Activated naive CD4-positive, alpha-beta T cell treated with anti-CD3 and anti-CD28 coated beads, Interleukin-2, amount 50 U/mL, for 16 hours (primary cell): ENCODE measurements at places on chromosomes 2 and 18.

DNA sequence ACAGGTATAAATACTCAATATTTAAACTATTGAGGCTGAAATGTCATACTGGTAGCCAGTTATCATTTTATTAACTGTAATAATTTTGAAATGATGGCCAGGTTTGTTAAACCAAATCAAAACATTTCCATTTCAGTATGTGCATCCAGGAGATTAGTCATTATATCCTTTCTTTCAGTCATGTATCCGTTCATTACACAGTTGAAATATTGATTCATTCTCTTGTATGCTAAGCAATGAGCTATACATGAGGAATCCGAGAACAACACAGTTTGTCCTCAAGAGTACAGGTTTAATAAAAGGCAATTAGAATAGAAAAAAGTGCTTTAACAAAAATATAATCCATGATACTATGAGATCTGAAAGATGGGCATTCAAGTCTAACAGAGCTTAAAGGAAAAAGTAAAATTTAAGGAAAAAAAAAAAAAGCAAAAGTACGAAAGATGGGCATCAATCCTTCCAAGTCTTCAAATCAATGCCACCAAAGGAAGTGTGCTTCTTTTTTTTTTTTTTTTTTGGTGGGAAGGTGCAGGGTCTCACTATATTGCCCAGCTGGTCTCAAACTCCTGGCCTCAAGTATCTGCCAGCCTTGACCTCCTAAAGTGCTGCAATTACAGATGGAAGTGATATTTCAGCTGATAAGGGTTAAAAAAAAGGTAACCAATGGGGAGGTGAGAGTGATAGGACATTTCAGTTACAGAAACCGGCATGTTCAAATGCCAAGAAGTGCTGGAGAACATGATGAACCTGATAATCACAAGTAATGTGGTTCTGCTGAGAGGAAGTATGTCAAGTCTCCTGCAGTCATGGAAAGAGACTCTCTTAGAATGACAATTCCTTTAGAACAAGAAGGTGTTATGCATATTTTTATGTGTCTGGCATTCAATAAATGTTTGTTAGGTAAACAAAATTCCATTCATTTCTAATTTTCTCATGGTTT, 35.8 kb downstream of the PUM2 start:
- DNase-seq, result no peak

DNA sequence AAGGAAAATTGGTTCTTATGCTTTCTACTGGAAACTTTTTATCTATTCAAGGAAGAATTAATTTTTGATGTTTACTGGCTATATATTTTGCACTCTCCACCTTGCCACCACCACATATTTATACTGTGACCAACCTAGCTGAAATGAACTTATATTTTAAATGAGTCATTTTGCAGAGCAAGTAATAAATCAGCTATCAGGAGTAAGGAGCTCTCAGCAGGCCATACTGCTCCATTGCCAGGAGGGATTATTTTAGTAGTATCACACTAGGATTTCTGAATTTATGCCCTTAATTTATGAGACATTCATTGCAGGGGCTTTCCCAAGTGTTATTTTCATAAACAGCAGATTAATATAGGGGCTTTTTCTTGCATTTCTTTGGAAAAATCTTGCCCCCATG, 125.8 kb upstream of the CYP1B1 start:
- no peak for DNase-seq

- DNase-seq, result no peak
Observed at GRCh38 chr18:11672198-11672597, 16.9 kb upstream of the GNAL start.

DNA sequence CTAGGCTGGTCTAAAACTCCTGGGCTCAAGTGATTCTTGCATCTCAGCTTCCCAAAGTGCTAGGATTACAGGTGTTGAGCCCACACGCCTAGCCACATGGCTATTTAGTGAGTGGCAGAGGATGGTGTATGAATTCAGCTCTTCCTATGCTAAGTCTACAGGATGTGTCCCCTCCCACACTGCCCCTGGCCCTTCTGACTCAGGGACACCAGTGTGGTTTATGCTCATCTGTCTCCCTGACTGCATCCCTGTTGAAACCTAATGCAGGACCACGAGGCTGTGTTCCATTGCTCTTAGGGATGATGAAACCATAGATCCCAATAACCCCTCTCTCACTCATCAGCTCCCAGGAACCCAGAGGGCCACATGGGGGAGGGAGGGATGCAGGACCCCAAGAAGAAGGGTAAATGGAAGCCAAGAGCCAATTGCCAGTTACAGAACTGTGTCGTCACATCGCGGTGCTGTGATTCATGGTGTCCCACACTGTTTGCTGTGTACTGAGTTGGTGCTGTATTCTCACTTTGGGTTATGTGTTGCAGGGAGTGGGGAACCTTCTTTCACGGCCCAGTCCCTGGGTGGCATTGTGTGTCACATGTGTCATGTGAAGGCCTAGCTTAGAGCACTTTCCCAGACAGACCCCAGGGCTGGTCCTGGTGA, 102.9 kb upstream of the HAAO start:
- DNase-seq, result no peak

DNA sequence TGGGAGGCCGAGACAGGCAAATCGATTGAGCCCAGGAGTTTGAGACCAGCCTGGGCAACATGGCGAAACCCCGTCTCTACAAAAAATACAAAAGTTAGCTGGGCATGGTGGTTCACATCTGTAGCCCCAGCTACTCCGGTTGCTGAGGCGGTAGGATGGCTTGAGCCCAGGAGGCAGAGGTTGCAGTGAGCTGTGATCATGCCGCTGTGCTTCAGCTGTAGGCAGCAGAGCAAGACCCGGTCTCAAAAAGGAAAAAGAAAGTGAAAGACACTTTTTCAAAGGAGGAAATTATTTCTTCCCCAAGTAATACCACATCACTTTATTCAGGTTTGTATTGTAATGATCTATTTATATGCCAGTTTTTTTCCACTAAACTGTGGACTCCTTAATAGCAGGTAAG, 35.7 kb upstream of the TAF4B start:
- peak; percentile 38 for DNase-seq

DNA sequence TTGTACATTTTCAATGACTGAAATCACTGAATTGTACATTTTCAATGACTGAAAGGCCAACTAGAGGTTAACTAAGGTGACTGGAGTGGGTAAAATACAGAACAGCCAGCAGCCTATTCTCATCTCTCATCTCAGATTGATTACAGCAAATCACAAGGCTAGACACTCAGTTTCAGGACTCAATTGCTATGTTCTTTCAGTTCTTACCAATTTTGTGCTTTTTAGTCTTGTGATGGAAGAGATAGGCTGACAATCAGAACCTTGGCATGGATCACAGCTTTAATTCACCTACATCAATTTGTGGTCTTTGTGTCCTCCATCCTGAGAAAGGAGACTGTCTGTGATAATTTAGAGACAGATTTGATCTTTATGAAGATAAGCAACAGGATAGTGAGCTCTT, 124.7 kb downstream of the GULP1 start:
- DNase-seq, result no peak

- no peak for DNase-seq
Observed at GRCh38 chr2:227115761-227116160, 48.2 kb downstream of the COL4A4 start.

- no peak for DNase-seq
Observed at GRCh38 chr2:165952741-165953211, 800 bp downstream of the TTC21B start.

DNA sequence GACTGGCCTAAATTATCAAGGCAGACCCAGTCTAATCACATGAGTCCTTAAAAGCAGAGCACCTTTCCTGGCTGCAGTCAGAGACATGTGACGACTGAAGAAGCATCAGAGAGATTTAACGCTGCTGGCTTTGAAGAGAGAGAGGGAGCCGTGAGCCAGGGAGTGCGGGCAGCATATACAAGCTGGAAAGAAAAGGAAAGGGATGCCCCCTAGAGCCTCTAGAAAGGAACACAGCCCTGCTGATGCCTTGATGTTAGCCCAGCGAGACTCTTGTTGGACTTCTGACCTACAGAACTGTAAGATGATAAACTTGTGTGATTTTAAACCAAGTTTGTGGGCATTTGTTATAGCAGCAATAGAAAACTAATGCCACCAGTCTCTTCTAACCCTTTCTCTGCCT, 58.1 kb downstream of the HEATR5B start:
- DNase-seq, result no peak

DNA sequence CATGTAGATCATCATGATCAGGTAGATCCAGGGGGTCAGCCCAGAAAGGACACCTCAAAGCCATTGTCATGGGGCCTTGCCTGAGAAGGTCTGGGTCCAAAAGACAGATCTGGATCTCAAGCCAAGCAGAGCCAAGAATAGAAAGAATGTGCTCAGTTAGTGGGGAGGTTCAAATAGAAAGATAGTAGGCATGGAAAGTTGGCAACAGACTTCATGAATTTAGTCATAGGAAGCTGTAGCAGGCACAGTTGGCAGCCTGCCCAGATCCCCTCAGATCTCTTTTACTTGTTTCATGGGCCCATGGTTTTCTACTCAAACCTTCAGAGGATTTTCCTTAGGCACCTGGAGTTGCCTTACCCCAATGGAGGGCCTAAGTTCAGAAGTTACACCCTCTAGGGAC, 767.0 kb downstream of the SLC4A3 start:
- no peak for DNase-seq

GRCh38 chr2:230896346-230897115, 28.5 kb downstream of the GPR55 start:
- no peak for DNase-seq

DNA sequence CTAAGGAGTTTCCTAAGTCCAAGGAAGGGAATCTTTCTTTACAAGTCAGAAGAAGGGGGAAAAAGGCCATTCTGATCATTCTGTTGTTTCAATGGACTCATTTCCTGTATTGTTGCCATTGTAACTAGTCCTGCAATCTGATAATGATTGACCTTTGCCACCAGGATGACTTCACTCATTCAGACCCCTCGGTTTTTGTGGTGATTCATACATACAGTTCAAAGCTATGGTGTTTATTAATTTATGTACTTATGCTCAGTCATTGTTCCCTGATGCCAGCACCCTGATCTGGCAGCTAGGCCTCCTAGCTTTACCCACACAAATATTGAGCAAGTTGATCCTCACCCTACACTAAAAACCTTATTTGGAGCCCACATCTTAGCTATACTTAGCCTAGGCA, 57.6 kb upstream of the ZNF519 start:
- DNase-seq, result no peak

DNA sequence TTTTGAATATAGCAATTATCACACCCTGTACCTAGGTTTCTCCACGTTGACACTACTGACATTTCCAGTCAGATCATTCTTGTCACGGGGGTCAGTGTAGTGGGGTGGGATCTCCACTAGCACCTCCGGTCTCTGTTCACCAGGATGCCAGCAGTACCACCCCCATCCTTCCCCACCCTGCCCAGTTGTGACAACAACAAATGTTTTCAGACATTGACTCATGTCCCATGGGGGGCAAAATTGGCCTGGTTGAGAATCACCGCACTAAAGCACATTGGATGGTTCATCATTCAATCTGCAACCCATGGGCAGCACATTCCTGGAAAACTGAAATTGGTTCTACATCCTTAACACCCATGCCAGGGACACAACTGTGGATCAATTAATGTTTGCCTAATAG, 32.3 kb downstream of the FEZ2 start:
- DNase-seq, result no peak

DNA sequence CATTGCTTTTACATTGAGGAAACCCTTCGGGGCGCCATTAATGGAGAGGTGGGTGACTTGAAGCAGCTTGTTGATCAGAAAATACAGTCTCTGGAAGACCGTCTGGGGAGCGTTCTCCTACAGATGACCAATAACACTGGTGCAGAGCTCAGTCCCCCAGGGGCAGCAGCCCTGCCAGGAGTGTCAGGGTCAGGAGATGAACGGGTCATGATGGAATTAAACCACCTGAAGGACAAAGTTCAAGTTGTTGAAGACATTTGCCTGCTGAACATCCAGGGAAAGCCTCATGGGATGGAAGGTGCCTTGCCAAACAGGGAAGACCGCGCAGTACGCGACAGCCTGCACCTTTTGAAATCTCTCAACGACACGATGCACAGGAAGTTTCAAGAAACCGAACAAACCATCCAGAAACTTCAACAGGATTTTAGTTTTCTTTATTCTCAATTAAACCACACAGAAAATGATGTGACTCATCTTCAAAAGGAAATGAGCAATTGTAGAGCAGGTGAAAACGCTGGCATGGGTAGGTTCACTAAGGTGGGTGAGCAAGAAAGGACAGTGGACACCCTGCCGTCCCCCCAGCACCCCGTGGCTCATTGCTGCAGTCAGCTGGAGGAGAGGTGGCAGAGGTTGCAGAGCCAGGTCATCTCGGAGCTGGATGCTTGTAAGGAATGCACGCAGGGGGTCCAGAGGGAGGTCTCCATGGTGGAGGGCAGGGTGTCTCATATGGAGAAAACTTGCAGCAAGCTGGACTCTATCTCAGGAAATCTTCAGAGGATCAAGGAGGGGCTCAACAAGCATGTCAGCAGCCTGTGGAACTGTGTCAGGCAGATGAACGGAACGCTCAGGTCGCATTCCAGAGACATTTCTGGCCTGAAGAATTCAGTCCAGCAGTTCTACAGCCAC, 45.0 kb downstream of the EMILIN2 start:
- no peak for DNase-seq

DNA sequence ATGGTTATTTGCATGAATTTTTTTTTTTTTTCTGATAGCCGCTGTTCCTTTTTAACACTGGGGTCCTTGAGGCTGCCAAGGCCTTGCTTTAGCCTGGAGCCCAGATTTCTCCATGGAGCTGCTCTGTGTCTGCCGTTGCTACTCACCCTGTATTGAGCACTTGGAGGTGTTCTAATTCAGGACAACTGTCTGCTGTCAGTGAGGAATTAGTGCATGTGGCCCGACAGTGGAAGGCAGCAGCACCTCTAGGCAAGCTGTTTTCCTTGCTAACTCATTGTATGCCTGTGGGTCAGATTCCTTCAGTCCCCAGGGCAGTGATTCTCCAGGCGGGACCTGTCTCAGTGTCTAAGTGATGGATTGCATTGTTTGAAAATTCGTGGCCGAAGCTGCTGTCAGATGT, 147.7 kb upstream of the DPP10 start:
- DNase-seq, result no peak

- DNase-seq, result no peak
Observed at GRCh38 chr2:195017890-195018289, 639.1 kb upstream of the SLC39A10 start.

DNA sequence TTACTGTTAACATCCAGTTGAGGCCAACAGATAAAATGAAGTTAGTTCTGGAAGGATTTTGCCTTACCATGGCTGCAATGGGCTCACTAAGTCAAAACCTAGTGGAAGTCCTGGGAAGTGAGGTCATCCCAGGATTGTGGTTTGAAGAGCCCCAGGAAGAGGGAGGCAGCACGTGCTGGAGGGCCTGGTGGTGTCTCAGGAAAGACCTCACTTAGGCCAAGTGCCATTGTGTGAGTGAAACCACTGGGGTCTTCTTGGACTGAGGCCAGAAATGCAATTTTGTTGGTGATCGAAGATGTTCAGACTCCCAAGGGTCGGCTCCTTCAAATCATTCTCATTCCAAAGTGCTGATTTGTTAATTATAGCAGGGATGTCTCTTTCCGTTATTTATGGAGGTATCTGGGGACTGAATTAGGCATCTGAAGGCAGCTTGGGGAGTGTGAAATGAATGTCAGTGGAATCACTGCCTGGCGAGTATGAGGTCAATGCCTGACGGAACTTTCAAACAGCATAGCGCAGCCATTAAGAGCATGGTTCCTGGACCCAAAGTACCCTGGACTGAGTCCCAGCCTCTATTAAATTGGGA, 60.0 kb downstream of the IL1R2 start:
- DNase-seq, result no peak
